Activated CD4-positive, CD25-positive, alpha-beta regulatory T cell (primary cell): ENCODE measurements at places on chromosomes 2 and 18.

- DNase-seq: no peak
Observed at GRCh38 chr2:149953627-149954026, 366.1 kb upstream of the MMADHC start.

GRCh38 chr2:133424876-133425275 is 143.4 kb downstream of the NCKAP5 start:
- DNase-seq: no peak

GRCh38 chr2:152483276-152484063 is 148.5 kb downstream of the FMNL2 start:
- no peak for DNase-seq

DNA sequence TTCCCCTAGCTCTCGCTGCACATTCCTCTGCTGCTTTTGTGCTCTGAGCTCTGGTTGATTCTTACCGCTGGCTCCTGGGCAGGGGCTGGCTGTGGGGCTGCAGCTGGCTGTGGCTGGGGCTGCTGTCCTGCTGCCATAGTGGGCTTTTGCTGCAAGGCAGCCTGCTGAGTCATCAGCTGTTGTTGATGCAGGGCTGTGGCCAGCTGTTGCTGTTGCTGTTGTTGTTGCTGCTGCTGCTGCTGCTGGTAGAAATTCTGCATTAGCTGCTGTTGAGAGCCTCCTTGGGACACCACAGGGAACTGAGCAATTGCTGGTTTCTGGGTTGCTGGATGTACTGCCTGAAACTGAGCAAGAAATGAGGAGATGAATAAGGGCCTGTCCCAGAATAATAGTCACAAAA is 77.2 kb upstream of the NFU1 start:
- no peak for DNase-seq

DNA sequence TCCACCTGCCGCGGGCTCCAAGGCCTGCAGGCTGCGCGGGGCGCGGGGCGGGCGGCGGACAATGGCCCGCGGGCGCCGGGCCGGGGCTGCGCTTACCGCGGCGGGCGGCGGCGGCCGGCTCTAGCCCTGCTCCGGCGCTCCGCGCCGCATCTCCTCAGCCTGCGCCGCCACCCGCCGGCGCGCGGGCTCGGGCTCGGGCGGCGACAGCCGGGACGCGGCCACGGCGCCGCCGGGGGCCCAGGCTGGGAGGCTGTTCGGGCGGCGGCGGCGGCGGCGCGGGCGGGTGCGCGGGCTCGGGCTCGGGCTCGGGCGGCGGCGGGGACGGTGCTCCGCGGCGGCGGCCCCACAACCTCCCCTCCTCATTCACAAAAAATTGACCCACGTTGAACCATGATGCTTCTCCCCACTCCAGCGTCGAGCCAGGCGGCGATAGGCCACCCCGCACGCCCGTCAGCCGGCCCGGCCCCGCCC is at the start of gene HDAC4:
TSS of gene HDAC4 (minus strand) at position 425 of the 471 bp plus-strand sequence. CDS start 48,321 bp downstream, outside the sequence.
- no peak for DNase-seq

GRCh38 chr2:41737888-41738287 is 309.9 kb upstream of the PKDCC start:
- no peak for DNase-seq

GRCh38 chr2:239926587-239927232 is 98.4 kb downstream of the NDUFA10 start:
- DNase-seq: no peak

- no peak for DNase-seq
Observed at GRCh38 chr18:6294148-6294784, 120.4 kb downstream of the L3MBTL4 start.

- DNase-seq: no peak
Observed at GRCh38 chr2:205510345-205510744, 172.0 kb upstream of the NRP2 start.

DNA sequence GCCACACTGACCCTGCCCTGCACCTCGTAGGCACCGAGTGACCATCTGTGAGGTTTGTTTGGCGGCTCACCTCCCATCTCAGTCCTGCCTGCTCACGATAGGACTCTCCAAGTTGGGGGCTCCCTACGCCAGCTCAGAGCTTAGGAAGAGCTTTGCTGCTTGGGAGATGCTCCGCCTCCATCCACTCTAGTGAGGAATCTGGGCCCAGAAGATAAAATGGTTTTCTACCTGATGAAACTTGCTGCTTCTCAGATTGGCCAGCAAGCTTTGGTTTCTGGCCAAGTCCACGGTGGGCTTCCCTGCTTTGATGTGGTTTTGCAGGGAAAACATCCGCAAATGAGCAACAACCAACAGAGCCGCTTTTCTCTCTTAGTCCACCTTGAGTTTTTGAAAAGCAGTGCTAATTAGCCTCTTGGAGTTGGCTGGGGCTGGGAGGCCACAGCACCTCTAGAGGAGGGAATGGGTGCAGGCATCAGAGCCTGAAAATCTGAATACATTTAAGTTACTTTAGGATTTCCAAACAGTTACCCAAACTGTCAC is 42.2 kb downstream of the THNSL2 start:
- no peak for DNase-seq

DNA sequence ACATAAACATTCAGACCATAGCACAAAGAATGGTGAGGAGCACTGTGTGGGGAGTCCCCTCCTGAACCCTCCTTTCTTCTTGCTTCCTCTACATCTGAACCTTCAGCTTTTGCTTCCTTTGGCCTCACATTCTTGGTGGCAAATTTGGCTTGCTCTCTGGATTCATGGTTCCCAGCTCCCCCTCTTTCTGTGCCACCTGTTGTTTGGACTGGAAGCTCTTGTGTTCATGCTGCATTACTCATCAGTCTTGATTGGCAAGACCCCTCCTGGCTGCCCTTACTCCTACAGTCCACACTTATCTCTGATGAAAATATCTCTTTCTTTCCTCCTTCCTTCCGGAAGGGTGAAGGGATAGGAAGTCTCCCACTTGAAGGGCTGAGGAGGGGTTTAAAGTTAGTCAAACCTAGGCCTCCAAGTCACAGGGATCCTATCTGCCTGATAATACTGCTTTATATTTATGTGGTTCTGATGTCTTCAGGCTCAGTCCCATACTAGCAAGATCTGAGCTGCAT is 70.0 kb downstream of the MYO3B start:
- DNase-seq: no peak

DNA sequence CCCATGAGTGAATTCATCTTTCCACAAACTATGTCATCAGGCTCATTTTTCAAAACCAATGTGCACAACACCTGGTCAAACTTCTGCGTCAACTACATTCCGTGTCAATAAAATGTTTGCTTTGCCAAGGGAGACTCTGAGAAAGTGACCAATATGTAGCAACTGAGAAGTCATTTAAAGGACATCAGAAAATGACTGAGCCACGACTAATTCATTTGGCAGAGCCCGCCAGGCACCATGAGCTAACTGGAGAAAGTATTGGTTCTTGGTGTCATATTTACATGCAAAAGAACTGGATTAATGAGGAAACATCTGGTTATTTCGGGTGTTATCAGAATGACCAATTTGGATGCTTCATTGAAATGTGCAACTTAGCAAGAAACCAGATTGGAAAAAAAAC is 7.2 kb downstream of the RND3 start:
- no peak for DNase-seq

- no peak for DNase-seq
Observed at GRCh38 chr18:42743373-42744138, 371.9 kb downstream of the RIT2 start.

- DNase-seq: no peak
Observed at GRCh38 chr2:103986001-103986400, 867.9 kb upstream of the POU3F3 start.

DNA sequence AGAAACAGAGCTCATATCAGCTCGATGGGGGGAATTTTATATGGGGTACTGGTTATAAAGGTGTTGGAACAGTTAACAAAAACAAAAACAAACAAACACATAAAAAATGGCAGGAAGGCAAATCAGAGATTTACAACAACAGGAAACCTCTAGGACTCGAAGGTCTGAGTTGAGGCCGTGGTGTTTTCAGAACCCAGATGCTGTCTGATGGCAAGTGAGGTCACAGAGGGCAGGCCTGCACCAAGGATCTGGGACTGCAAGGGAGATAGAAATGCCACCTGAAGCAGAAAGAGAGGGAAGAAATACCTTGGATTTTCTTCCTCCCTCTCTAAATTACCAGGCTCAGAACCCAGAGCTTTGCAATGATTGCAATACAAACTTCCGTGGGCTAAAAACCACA is 429.5 kb downstream of the ZNF521 start:
- DNase-seq: no peak

DNA sequence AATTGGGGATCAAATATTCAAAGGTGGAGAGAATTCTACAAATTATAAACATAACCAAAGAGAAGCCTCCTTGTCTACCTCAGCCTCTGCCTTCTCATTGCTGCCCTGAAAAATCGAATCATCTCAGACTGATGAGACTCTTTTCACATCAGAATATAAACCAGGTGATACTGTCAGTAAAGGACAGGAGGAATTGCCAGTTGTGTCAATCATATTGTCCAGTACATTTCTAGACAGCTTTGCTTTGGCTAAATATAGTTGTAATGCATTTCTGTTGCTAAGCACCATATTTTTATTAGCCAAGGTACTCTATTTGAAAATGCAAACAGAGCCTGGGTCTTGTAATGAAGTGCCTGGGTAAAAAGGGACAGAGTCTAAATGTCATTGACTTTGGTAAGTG is 92.6 kb upstream of the TLK1 start:
- DNase-seq: no peak

- no peak for DNase-seq
Observed at GRCh38 chr2:25044011-25044410, 2.1 kb downstream of the EFR3B start.

- DNase-seq: no peak
Observed at GRCh38 chr18:58639751-58640427, 11.0 kb upstream of the ALPK2 start.

- no peak for DNase-seq
Observed at GRCh38 chr18:34493566-34494358, 216.3 kb upstream of the DTNA start.

- DNase-seq: no peak
Observed at GRCh38 chr2:23124214-23124750, 260.7 kb upstream of the KLHL29 start.

GRCh38 chr2:10135296-10136089 is 13.0 kb downstream of the RRM2 start:
- DNase-seq: no peak

DNA sequence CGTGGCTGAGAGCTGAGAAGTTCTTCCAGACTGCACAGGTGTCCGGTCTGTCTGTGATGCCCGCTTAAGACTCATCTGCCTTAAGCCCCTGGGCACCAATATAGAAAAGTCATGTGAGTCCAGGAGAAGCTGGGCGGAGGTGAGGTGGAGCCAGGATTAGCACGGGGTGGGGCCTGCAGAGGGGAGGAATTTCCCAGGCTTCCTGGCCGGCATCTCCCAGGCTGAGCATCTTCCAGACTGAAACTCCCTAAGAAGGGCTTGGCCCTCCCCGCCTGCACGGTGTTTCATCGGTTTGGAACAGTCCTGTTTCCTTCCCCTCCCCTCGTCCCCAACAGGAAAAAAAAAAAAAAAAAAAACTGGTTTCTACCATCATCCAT is 270.3 kb downstream of the ATAD2B start:
- DNase-seq: no peak

DNA sequence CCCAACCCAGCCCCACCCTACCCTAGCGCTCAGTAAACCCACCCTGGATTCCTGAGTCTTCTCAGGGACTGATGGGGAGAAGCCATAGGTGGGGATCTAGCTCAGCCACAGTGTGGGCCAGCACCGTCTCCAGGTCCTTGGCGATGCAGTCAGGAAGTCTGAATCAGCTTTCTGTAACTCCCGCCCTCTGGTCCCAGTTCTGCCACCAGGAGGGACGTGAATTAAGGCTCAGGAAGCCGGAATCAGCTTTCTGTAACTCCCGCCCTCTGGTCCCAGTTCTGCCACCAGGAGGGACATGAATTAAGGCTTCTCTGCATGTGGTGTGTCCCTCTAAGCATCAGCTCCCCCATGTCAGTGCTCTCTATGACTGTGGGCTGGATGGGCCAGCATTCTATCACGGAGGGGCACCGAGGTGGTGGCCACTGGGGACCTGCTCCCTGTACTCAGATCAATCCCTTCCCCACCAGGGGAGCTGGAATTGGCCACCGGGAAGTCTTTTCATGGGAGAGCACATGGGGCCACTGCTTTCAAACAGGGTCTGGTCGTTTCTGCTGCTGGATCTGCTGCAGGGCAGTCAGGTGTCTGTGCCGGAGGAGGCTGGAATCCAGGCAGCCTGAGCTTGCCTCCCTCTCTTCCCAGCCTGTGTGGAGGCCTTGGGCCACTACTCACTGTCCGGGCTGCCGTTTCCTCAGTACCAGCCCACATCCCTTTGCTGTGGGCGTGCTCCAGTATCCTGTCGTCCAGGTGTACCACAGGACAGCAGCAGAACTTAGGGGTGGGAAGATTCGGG is 24.7 kb downstream of the ASB18 start:
- no peak for DNase-seq

DNA sequence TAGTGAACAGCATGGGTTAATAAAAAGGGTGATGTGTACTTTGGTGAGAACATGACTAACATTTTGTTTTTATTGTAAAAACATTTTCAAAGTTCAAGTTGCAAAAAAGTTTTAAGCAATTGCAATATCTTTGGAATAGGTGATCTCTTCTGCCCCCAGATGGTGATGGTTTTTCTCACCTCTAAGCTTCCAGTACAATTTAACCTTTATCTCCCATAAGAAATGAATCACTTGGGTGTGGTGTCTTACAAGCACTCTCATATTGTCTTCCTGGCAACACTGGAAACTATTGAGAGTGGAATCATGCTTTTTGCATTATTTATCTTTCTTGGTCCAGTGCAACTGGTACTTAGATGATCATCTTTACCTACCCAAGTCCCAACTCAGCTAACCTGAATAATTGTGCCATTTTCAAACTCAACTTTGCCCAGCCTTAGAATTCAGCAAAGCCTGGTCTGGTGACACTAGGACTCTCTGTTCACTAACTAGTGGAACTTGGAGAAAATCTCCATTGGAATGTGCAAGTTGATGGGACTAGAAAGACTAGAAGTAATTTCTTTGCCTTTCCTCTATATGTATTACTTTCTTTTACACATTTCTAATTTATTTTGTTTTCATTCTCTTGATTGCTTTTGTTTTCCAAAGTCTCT is 964.7 kb upstream of the ZEB2 start:
- DNase-seq: no peak

- no peak for DNase-seq
Observed at GRCh38 chr2:207706936-207707860, 4.2 kb upstream of the CCNYL1 start.

- DNase-seq: no peak
Observed at GRCh38 chr2:171176516-171176915, 15.8 kb upstream of the TLK1 start.

DNA sequence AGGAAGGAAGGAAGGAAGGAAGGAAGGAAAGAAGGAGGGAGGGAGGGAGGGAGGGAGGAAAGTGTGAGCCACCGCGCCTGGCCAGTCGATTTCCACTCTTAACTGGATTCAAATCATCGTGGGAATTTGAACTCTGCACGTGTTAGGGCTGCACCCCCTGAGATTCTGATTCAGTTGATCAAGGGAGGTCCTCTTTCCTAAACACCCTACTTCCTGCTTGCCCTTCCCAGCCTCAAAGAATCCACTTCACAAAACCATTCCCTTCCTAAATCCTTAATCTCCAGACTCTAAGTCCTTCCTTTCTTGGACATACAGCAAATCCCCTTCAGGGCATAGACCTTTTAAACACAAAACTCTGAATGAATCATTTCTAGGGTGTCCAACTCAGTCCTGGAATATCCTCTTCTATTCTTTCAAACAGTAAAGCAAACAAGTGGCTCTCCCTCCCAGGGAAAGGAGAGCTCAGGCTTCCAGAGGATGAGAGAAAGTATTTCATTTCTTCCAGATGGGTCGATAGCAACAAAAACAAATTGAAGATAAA is 68.2 kb upstream of the MBOAT2 start:
- no peak for DNase-seq

- no peak for DNase-seq
Observed at GRCh38 chr18:49848115-49848514, 34.8 kb upstream of the ACAA2 start.
